Cardiac atrium fibroblast (primary cell): ENCODE measurements at places on chromosomes 5 and 9. TPM values are rescaled to one million over a fixed set of nuclear protein-coding genes. Genes with fewer than 3 reads are reported as not detected.

SPATA6L gene
- total RNA-seq = 0.16 TPM in 1 of 2 replicates, not detected in the other

FLT4 gene
- under 0.01 and 1.8 TPM in 2 replicates for total RNA-seq

SCGB3A2 gene
- total RNA-seq = not detected in 2 replicates

NR2F1 gene
- 85.9 and 157 TPM in 2 replicates for total RNA-seq

ACTBL2 gene
- 0.16 and 0.54 TPM in 2 replicates for total RNA-seq

MOB3B gene
- total RNA-seq = 0.16 and 0.18 TPM in 2 replicates

FAM221B gene
- total RNA-seq = not detected in 2 replicates

HTR4 gene
- not detected in 2 replicates for total RNA-seq

IL17B gene
- total RNA-seq = not detected in 2 replicates

IRX2 gene
- 0.72 and 3.2 TPM in 2 replicates for total RNA-seq

BRINP1 gene
- not detected in 2 replicates for total RNA-seq

OR1J2 gene
- total RNA-seq = not detected in 2 replicates

HAPLN1 gene
- total RNA-seq = 1.1 and 1.3 TPM in 2 replicates

BARX1 gene
- 1.3 TPM in 1 of 2 replicates, not detected in the other for total RNA-seq

EGFLAM gene
- 1.6 and 2.7 TPM in 2 replicates for total RNA-seq

FCHO2 gene
- 7.4 and 8.4 TPM in 2 replicates for total RNA-seq

ANKRD31 gene
- 0.54 TPM in 1 of 2 replicates, not detected in the other for total RNA-seq

SPINK6 gene
- not detected in 2 replicates for total RNA-seq

TMEM215 gene
- not detected in 2 replicates for total RNA-seq
